Cardiac atrium fibroblast (primary cell): ENCODE measurements at places on chromosomes 12 and 14. TPM values are rescaled to one million over a fixed set of nuclear protein-coding genes. Genes with fewer than 3 reads are reported as not detected.

The COX8C gene
- total RNA-seq, result not detected in 2 replicates

The AMN gene
- 0.81 and 0.90 TPM in 2 replicates for total RNA-seq

The SLC16A7 gene
- total RNA-seq, result 4.3 and 10.2 TPM in 2 replicates

The GLT8D2 gene
- 24.3 and 27.8 TPM in 2 replicates for total RNA-seq

The ACOT4 gene
- total RNA-seq, result 0.49 and 1.4 TPM in 2 replicates

The PLEKHA5 gene
- total RNA-seq, result 8.1 and 12.2 TPM in 2 replicates

The TCL1B gene
- not detected in 2 replicates for total RNA-seq

The RNASE3 gene
- not detected in 2 replicates for total RNA-seq

The ARHGAP5 gene
- 26.9 and 36.1 TPM in 2 replicates for total RNA-seq

The SPTB gene
- total RNA-seq, result not detected in 2 replicates

The PRKAB1 gene
- total RNA-seq, result 9.9 and 24.0 TPM in 2 replicates

The ASPG gene
- not detected in 2 replicates for total RNA-seq

The C14orf132 gene
- total RNA-seq, result 2.0 and 3.7 TPM in 2 replicates

The SLC38A2 gene
- 784 and 799 TPM in 2 replicates for total RNA-seq

The EVL gene
- total RNA-seq, result 25.1 and 29.3 TPM in 2 replicates

The ITGB7 gene
- 0.18 TPM in 1 of 2 replicates, not detected in the other for total RNA-seq

The POTEM gene
- not detected in 2 replicates for total RNA-seq

The ATXN2 gene
- total RNA-seq, result 13.5 and 22.5 TPM in 2 replicates

The PRKD1 gene
- total RNA-seq, result 25.3 TPM in 2 replicates

The TTC5 gene
- total RNA-seq, result 7.5 and 9.9 TPM in 2 replicates

The TAS2R13 gene
- not detected in 2 replicates for total RNA-seq

The PRH2 gene
- total RNA-seq, result not detected in 2 replicates

The NELL2 gene
- not detected in 2 replicates for total RNA-seq

The OR6J1 gene
- not detected in 2 replicates for total RNA-seq

The MYF6 gene
- not detected in 2 replicates for total RNA-seq

The PTPN21 gene
- total RNA-seq, result 5.4 and 6.8 TPM in 2 replicates

The PLCZ1 gene
- not detected in 2 replicates for total RNA-seq

The CLMN gene
- 0.81 and 7.2 TPM in 2 replicates for total RNA-seq

The SOAT2 gene
- total RNA-seq, result not detected in 2 replicates

The IFNG-AS1 gene
- total RNA-seq, result not detected in 2 replicates

The PEBP1 gene
- 155 and 189 TPM in 2 replicates for total RNA-seq

The CMA1 gene
- total RNA-seq, result not detected in 2 replicates

The TAS2R42 gene
- not detected in 2 replicates for total RNA-seq

The TBC1D30 gene
- total RNA-seq, result under 0.01 and 2.0 TPM in 2 replicates

The TAS2R7 gene
- not detected in 2 replicates for total RNA-seq
